ENCODE measurements at places on chromosomes 12 and 14.

DNA sequence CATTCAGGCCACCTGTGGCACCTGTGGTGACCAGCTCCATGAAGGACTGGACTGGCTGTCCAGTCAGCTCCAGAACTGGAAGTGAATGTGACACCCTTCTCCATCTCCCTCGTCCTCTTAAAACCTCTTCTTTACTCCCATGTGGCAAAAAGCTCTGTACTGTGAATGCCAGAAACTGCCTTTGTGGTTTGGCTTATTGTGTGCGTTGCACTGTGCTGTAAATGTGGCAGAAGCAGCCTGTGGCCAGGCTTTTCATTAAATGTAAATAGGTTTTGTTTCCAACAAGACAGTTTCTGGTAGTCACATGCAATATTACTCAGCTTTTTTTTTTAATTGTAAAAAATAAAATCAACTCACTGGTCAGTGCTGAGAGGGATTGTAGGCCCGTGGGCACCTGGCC is 453.7 kb downstream of the ATP23 start:
- no peak for DNase-seq

DNA sequence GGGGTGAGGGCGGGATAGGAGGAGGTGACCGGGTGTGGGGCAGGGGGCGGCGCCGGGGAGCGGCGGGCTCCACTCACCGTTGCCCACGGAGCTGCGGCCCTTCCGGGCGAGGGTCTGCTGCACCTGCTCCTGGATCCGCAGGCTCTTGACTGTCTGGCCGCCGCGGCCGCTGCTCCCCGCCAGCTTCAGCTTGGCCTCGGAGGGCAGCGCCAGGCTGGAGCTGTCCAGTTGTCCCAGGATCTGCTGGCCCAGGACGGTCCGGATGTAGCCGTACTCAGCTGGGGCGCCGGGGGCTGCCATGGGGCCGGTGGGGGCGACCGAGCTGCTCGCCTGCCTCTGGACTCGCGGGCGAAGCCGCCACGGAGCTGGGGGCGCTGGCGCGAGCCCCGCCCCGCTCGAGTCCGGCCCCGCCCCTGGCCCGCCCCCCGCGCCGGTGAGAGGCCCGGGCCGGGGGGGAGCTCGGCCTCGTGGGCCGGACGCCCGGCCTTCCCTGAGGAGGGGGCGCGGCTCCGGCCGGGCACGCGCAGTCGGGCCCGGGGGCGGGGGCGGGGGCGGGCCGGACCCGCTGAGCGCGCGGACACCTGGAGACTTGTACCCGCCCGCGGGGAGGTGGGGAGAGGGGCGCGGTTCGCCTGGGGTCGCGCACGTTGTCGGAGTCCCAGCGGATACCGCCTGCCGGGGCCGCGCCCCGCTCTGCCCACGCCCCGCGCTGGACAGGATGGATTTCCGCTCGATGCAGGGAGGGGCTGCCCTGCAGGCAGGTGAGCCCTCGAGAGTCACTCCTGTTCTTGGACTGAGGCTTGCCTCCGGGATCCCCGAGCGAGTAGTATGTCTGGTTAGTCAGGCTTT is at the start of gene PKP2:
Gene PKP2, minus strand, starts transcription at position 346 of the 849 bp plus-strand sequence. Its CDS starts 46 bp downstream, at position 300.
- DNase-seq, result no peak

DNA sequence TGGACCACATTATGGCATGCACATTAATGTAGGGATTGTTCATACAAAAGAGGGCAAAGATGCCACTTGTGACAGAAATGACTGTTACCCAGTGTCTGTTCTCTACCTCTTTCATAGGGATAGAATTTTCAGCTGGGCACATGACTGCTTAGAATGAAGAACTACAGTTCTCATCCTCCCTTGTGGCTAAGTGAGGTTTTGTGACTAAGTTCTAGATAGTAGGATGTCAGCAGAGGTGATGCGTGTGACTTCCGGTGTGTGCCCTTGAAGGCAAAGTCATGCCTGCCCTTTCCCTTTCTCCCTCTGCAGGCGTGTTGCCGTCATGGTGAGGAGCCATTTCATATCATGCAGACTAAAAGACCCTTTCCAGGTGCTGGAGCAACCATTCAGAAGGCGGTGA is 99.3 kb downstream of the CACNA1C start:
- DNase-seq, result no peak

- no peak for DNase-seq
Observed at GRCh38 chr12:62888454-62889110, 46.4 kb downstream of the PPM1H start.

- DNase-seq, result no peak
Observed at GRCh38 chr14:69081271-69081670, 71.6 kb downstream of the DCAF5 start.

DNA sequence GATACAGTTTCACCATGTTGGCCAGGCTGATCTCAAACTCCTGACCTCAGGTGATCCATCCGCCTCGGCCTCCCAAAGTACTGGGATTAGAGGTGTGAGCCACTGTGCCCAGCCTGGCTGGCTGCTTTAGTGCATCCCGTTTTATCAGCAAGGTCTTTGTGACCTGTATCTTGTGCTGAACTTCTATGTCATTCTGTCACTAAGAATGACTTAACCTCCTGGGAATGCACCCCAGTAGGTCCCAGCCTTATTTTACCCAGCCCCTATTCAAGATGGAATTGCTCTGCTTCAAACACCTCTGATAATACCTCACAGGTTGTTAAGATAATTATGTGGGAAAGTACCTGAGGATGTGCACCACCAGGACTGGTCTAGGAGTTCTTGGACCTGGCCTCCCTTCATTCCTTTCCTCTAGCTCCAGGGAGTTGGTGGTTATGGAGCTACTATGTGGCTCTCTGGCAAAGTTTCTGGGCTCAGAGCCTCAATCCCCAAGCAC is 26.1 kb upstream of the JPH4 start:
- no peak for DNase-seq

DNA sequence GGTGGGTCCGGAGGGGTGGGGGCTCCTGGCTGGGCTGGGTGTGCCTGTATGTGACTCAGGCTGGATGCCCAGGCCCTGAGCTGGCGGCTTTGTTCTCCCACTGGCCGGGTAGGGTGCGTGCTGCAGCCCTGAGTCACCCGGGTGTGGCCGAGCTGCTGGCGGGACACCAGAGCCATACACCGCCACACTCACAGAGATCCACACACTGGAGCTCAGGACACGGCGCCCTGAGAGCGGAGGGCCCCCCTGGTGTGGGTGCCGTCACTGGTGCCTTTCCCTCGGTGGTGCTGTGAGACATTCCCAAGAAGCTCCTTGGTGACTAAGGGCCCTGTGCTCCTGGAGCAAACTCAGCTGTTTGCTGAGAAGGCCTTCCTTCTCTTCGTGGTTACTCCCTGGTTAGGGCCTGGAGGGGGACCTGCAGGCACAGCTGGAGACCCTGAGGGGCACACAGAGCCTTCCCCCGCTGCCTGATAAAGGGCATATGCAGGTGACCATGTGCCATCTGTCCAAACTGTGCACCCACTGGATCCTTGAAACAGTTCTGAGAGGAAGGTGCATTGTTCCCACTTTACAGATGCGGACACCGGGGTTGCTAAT is 44.3 kb downstream of the KRT80 start:
- no peak for DNase-seq

DNA sequence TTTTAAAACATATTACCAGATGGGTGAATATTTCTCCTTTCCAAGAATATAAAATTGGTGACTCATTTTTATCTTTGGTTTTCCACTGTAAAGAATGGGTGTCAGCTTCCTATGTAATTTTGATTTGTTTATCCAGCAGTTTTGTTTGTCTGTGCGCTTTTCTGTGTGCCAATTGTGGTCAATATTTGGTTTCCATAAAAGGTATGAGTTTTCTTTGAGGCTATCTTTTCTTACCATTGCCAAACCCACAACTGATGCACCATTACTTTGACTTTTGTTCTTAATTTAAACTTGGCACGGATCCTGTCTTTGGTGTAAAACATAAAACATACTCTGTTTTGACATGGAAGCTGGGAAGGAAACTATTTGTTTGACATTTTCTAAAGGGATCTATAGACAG is 78.8 kb upstream of the NAV3 start:
- no peak for DNase-seq

- DNase-seq, result no peak
Observed at GRCh38 chr12:70854138-70854537, 66.4 kb downstream of the PTPRR start.

DNA sequence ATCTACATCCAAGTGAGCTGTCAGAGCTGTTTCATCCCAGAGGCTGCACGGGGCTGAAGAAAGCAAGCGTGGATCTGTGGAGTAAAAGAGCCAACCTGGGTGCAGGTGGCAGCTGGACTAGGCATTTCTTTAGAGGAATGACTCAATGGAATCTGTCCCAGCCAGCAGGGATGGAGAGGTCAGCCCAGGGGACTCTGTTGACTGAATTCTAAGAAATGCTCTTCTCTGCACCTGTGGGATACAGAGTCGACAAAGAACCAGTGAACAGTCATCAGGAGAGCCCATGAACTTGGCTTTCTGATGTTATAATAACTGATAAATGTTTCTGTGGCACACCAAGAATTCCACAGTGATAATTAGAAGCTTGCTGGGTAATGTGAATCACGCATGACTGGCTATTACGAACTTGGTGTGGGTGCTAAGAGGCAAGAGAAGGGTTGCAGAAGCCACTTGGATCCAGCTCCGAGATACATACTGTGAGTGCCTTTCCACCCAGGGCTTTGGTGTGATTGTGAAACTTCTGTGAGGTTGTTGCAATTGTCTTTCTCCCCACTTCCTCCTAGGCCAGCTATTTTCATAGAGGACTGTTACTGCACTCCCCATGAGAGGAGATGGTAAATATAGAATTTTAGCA is 16.2 kb downstream of the PYGL start:
- DNase-seq, result peak; percentile 16

GRCh38 chr12:112330706-112331105 is 51.5 kb downstream of the HECTD4 start:
- DNase-seq, result no peak

- DNase-seq, result peak; percentile 85
Observed at GRCh38 chr14:105889666-105890473, 363.5 kb downstream of the TMEM121 start.

DNA sequence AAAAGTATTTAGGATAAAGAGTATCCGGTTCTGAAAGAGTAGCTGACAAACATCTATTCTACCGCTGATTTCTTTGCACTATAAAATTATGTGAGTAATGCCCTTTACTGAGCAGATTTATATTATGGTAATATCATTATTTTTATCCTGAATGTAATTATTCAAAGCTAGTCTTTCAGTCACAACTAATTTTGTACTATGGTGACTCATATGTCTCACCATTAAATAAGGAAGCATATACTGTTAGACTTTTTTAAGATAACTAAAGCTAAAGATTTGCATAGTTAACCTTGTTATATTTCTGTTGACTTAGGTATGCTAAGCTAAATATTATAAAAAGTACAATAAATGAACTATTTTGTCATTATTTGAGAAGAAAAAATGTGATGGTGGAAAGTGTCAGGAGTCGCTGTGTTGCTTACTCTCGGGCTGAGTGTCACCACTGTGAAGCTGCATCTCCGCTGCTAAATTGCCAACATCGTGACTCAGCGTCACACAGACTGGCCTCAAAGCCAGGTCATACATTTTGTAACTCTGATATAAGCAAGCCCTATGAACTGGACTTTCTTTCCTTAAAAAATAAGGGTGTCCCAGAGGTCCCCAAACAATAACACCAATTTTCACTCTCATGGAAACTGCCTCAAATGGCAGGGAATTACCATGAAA is 69.1 kb upstream of the SSTR1 start:
- DNase-seq, result no peak

DNA sequence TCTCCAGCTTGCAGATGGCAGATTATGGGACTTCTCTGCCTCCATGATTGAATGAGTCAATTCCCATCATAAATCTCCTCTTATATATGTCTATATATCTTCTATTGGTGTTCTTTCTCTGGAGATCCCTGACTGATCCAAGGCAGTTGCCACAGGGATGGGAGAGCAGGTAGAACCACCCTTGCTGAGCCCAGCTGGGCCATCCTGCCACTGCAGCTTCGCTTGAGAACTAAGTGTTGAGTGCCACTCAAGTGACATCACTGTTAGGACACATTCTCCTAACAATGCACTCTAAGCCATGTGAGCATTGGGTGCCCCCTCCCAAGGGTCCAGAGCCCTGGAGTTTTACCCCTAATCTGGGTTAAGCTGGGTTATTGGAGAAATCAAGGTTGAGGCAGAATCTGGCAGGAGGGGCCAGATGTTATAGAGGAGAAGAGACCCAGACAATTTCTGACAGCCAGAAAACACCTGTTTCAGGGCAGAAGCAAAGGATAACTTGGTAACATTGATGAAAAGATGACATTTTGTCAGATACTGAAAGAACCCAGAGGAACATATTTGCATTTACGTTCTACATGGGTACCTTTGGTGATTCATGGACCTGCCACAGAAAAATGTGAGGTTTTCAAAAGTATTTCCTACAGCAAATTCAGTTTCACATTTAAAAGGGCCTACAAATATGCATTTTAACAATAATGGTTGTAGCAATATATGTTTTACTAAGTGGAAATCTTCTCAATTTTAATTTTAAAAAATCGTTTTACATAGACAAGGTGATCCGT is 57.2 kb upstream of the MAX start:
- no peak for DNase-seq

- peak; percentile 71 for DNase-seq
Observed at GRCh38 chr12:50621399-50622300, 116.9 kb downstream of the DIP2B start.

DNA sequence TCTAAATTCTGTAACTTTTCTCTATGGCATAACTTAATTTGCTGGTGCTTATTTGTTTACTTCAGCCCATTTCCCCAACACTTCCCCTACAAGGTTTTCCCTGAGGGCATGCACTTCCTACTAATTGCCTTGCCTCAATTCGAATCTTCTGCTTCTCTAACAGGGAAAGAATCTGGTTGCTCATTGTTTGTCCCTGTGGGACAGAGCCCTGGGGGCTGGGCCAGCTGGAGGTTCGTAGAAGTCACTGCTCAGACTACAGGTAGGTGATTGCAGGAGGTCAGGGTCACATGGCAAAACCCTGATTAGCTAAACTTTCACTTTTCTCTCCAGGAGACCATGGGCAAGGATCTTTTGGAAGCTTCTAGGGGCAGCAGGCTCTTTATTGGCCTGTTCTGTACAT is 72.0 kb downstream of the ZFC3H1 start:
- DNase-seq, result no peak

- no peak for DNase-seq
Observed at GRCh38 chr12:68245180-68246021, 8.0 kb downstream of the IL22 start.

GRCh38 chr12:81212996-81213696 is 135.3 kb downstream of the ACSS3 start:
- no peak for DNase-seq

DNA sequence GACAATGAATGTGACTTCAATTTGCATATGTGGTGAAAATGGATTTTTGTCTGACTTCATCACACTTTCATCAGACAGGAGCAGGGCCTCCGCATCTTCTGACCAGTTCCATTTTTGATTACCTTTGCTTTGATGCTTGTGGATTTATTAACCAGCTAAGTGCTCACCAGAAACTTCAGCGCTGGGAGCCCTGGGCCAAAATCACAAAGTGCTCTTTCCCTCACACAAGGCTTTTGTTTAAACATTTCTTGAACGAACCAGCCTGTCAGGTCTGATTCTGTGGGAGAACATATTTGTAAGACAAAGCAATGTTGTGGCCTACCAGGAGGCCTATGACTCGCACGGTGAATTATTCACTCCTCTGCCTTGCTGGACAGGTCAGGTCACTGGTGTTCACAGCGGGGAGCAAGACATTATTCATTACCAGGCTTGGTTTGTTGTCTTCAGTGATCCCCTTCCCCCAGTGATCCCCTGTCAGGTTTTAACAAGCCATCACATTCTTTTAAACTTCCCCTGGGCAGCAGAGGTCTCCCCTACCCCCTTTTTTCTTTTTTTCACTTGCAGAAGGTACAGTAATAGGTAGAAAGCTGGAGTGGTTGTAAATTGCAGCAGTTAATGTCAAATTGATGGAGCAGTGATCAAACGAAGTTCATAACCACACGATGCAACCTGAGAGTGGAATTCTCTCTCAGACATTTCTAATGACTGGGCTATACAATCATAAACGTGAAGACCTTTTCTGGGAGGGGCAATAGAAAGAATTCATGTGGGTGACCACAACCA is 167.5 kb upstream of the PRICKLE1 start:
- DNase-seq, result no peak

Measured in Jurkat, Clone E6-1 (cell line).